Lung (tissue), 17 donors: ENCODE measurements at places on chromosomes 13 and 19. TPM values are rescaled to one million over a fixed set of nuclear protein-coding genes. Genes with fewer than 3 reads are reported as not detected.

The KLHL1 gene
- not detected for polyA plus RNA-seq

The MEDAG gene
- polyA plus RNA-seq, result 9.0 TPM

The CLC gene
- 4.6 TPM for polyA plus RNA-seq

The SYT3 gene
- polyA plus RNA-seq, result 0.81 TPM

The LILRB5 gene
- polyA plus RNA-seq, result 3.2 TPM

The WDR87 gene
- polyA plus RNA-seq, result not detected

The CGB8 gene
- not detected for polyA plus RNA-seq

GRCh38 chr13:91398413-91399188, at the start of gene GPC5:
GPC5 (plus strand) TSS chr13:91398621.
- no peaks in the 10 kb centered on the region for H3K36me3 ChIP-seq
- H3K4me1 ChIP-seq, result peaks cover 6% of the 10 kb centered on the region
- H3K27ac ChIP-seq, result no peak within 1 kb of the TSS
- peaks cover 9% of the 10 kb centered on the region for H3K27me3 ChIP-seq

DNA sequence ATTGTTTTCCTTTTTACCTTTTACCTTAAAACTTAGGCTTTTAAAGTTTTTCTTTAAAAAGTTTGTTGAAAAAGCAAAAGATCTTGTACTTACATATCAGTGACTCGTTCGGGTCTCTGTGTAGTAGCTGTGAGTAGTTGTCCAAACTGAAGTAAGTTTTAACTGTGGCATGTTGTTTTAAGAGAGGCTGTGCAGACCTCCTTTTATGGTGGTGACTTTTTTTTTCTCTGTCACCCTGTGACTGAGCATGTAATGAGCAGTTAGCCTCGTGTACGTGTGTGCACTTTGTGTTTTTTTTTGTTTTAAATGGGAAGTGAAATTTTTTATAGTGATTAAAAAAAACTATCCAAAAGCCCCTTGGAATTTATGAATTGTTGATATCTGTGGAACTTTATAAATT, at the start of gene GPR183:
TSS of gene GPR183 (minus strand) at position 153 of the 400 bp plus-strand sequence. CDS start 11,254 bp downstream, outside the sequence.
- H3K27me3 ChIP-seq, result no peaks in the 10 kb centered on the region
- peaks cover 9% of the 10 kb centered on the region for H3K4me1 ChIP-seq
- DNase-seq, result no peak
- no peaks in the 10 kb centered on the region for H3K36me3 ChIP-seq
- H3K27ac ChIP-seq, result peak within 1 kb of the TSS; percentile 33

DNA sequence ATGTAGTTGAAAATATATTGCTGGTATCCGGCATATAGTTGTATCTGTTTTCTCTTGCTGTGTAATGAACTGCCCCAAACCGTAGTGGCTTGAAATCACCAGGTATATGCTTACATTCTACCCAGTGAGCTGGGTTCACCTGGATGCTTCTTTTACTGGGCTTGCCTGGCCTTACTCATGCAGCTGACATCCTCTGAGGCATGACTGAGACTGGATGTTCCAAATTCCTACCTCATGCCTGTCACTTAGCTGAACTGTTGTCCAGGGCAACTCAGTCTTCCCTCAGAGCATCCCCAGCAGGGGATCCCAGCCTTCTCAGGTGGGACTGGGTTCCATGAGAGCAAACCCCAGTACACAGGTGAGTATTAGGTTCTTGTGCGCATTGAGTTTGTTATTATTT, 66.8 kb downstream of the IFT88 start:
- H3K4me3 ChIP-seq, result no peak overlapping the region
- DNase-seq, result no peak
- H3K36me3 ChIP-seq, result peaks cover 3% of the 10 kb centered on the region
- no peaks in the 10 kb centered on the region for H3K27me3 ChIP-seq

GRCh38 chr13:97223037-97223710, 1.0 kb downstream of the MBNL2 start:
- peak overlapping the region; percentile 26 for H3K4me3 ChIP-seq
- H3K27ac ChIP-seq, result no peak overlapping the region
- peak; percentile 65 for DNase-seq
- peaks cover 41% of the 10 kb centered on the region for H3K4me1 ChIP-seq
- H3K36me3 ChIP-seq, result no peaks in the 10 kb centered on the region

- H3K27ac ChIP-seq, result no peak overlapping the region
- no peak for DNase-seq
- peaks cover 26% of the 10 kb centered on the region for H3K4me1 ChIP-seq
- no peak overlapping the region for H3K4me3 ChIP-seq
- no peaks in the 10 kb centered on the region for H3K27me3 ChIP-seq
Observed at GRCh38 chr19:4987692-4988370, 18.9 kb downstream of the KDM4B start.
